Effector memory CD4-positive, alpha-beta T cell (primary cell): ENCODE measurements at places on chromosomes 5 and 9.

DNA sequence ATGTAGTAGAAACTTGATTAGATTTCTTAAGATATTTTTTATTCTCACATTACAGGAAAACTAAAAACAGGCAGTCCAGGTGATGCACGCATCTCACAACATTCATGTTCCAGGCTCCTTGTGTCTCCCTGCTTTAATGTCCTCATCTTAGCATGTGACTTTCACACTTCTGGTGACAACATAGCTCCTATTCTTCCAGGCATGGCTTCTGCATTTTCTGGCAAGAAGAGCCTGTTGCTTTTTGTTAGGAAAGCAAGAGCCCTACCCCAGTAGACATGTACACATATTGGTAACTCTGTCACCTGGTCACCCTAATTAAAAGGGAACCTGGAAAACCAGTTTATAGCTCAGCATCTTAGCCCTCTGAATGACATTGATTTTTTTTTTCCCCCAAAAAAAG, 92.5 kb downstream of the PPIC start:
- no peak for DNase-seq
- no peak overlapping the region for H3K4me3 ChIP-seq
- H3K4me1 ChIP-seq = no peaks in the 10 kb centered on the region
- H3K27me3 ChIP-seq = no peaks in the 10 kb centered on the region
- H3K27ac ChIP-seq = no peak overlapping the region
- H3K36me3 ChIP-seq = no peaks in the 10 kb centered on the region

GRCh38 chr9:108904161-108904560, 29.8 kb downstream of the ELP1 start:
- DNase-seq = no peak
- no peaks in the 10 kb centered on the region for H3K27me3 ChIP-seq
- peaks cover 85% of the 10 kb centered on the region for H3K36me3 ChIP-seq
- H3K27ac ChIP-seq = no peak overlapping the region
- no peaks in the 10 kb centered on the region for H3K4me1 ChIP-seq

- H3K36me3 ChIP-seq = peaks cover 3% of the 10 kb centered on the region
- H3K4me1 ChIP-seq = no peaks in the 10 kb centered on the region
- H3K27me3 ChIP-seq = no peaks in the 10 kb centered on the region
- DNase-seq = no peak
- H3K27ac ChIP-seq = no peak overlapping the region
These were observed 53.5 kb downstream of the NEK6 start for GRCh38 chr9:124311283-124311682.

GRCh38 chr9:134804871-134805270, 75.7 kb upstream of the FCN2 start:
- no peak overlapping the region for H3K4me3 ChIP-seq
- H3K36me3 ChIP-seq = no peaks in the 10 kb centered on the region
- H3K27ac ChIP-seq = no peak overlapping the region

- H3K36me3 ChIP-seq = no peaks in the 10 kb centered on the region
- no peak overlapping the region for H3K4me3 ChIP-seq
- peaks cover 10% of the 10 kb centered on the region for H3K4me1 ChIP-seq
These were observed 4.3 kb upstream of the CLPTM1L start for GRCh38 chr5:1349246-1349645.

- H3K36me3 ChIP-seq = no peaks in the 10 kb centered on the region
- no peaks in the 10 kb centered on the region for H3K4me1 ChIP-seq
- no peak overlapping the region for H3K4me3 ChIP-seq
- no peak for DNase-seq
- no peak overlapping the region for H3K27ac ChIP-seq
- peaks cover 4% of the 10 kb centered on the region for H3K27me3 ChIP-seq
These were observed 106.0 kb upstream of the KIF2A start for GRCh38 chr5:62199792-62200716.

DNA sequence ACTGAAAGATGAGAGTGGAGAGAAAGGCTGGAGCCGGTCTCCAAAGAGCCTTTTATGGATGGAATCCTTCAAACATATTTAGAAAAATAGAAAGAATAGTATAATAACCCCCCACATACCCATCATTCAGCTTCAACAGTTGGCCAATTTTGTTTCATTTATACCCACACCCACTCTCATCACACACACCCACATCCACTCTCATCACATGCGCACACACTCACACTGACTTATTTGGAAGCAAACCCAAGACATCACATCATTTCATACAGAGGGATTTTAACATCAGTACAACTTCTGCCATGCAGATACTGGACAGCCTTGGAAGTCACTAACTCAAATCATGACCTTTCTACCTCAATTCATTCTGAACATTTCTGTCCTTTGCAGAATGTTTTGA, 72.8 kb upstream of the CPLX2 start:
- H3K4me1 ChIP-seq = peaks cover 11% of the 10 kb centered on the region
- no peak overlapping the region for H3K4me3 ChIP-seq
- peaks cover 17% of the 10 kb centered on the region for H3K27me3 ChIP-seq
- H3K27ac ChIP-seq = no peak overlapping the region
- no peak for DNase-seq

DNA sequence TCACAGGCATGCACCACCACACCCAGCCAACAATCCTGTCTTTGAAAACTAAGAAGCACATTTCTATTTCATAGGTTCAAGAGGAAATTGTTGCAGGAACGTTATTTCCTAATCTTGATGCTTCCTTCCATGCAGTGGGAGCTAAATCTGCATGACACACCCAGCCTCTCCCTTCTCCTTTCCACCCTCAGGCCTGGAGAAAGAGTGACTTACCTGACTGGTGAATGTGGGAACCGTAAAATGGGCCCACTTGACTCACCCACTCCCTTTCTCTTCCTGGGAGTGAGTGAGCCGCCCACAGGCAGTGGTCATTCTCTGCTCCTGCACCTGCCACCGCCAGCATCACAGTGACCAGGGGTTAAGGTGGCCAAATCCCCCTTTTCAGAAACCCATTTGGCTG, 78.2 kb downstream of the C9orf50 start:
- no peaks in the 10 kb centered on the region for H3K4me1 ChIP-seq
- no peak for DNase-seq
- no peak overlapping the region for H3K27ac ChIP-seq
- H3K4me3 ChIP-seq = no peak overlapping the region
- H3K36me3 ChIP-seq = no peaks in the 10 kb centered on the region
- H3K27me3 ChIP-seq = no peaks in the 10 kb centered on the region

DNA sequence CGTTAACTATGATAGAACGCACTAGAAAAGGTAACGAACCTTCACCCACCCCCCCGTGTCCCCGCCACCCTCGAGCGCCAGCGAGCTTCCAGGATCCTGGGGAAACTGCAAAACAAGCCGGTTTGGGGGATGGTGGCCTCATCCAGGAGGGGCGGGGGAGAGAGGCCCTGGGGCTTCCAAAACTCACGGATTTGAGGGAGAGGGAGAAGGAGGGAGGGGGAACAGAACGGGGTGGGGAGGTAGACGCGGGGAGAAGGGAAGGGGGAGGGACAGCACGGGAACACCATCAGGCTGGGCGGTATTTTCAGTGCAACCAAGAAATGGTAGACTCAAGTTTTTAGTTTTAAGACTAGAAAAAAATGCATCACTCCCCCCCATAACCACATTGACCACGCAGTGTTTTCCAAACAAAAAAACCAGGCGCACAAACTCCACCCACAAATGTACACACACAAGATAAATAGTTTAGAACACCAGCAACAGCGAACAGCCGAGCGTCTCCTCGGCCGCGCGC, 1.4 kb downstream of the NRARP start:
- H3K36me3 ChIP-seq = no peaks in the 10 kb centered on the region
- no peak overlapping the region for H3K27ac ChIP-seq
- peaks cover 33% of the 10 kb centered on the region for H3K4me1 ChIP-seq
- H3K27me3 ChIP-seq = peaks cover 34% of the 10 kb centered on the region
- DNase-seq = no peak

DNA sequence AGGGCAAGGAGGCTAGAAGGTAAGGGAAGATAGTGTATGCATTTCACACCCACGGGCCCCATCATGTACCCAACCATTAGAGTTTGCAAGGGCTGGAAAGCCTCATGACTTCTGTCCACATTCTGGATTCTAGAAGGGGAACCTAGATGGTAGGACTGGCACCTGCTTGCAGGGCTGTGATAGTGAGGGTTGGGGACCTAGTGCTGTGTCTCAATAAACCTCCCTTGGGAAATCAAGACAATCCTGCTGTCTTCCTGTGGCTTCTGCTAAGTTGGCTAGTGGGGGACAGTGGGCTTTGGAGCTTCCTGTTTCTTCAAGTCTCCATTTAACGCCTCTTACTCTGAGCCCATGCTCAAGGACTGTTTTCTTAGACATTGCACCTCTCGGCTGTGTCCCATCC, 43.6 kb upstream of the SYNPO start:
- H3K27ac ChIP-seq = no peak overlapping the region
- no peaks in the 10 kb centered on the region for H3K36me3 ChIP-seq
- DNase-seq = no peak
- no peak overlapping the region for H3K4me3 ChIP-seq
- H3K27me3 ChIP-seq = no peaks in the 10 kb centered on the region

DNA sequence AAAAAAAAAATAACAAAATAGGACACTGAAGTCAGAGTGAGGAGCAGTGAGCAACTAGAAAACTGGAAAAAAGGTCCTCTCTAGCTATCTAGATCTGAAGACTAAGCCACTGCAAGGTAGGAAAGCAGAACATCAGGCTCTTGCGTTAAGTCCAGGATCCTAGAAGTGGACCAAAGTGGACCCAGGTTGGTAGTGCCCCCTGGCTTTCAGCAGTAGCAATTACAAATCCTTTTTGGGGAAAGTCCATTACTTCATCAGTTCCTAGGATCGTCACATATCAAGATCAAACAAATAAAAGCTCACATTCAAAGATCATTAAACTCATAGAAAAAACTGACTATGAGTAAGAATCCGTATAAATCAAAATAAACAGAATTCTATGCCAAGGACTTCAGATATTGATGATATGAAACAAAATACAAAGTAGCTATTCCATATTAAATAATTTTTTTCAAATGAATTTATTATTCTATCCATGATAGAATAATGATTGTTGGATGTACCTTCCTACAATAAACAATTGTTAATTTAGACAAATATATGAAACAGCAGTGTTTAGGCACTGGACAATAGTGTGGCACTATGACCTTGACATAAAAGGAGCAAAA, 6.5 kb upstream of the RICTOR start:
- peaks cover 2% of the 10 kb centered on the region for H3K4me1 ChIP-seq
- no peak overlapping the region for H3K27ac ChIP-seq
- DNase-seq = no peak
- H3K36me3 ChIP-seq = no peaks in the 10 kb centered on the region
- peaks cover 21% of the 10 kb centered on the region for H3K27me3 ChIP-seq
- H3K4me3 ChIP-seq = no peak overlapping the region

DNA sequence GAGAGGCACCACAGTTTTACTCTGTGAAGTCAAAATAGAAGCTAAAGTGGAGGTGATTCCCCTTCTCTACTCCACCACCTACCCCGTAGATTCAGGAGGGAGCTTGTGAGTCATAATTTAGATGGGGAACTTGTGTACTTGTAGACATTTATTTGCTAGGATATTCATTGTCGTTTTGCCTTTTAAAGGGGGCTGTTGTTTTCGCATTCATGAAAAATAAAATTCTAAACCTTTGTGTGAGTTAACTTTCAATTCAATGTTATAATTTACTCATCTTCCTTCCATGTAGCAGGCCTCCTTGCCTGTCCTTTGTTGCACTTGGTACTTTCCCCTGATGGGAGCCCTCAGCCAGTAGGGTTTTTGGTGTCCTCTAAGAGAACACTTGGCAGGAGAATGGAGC, 22.0 kb downstream of the SECISBP2 start:
- no peak overlapping the region for H3K4me3 ChIP-seq
- DNase-seq = no peak
- no peak overlapping the region for H3K27ac ChIP-seq
- no peaks in the 10 kb centered on the region for H3K27me3 ChIP-seq
- no peaks in the 10 kb centered on the region for H3K4me1 ChIP-seq

- no peak overlapping the region for H3K27ac ChIP-seq
- H3K4me1 ChIP-seq = peaks cover 14% of the 10 kb centered on the region
- H3K4me3 ChIP-seq = no peak overlapping the region
- peaks cover 13% of the 10 kb centered on the region for H3K36me3 ChIP-seq
- peak; percentile 43 for DNase-seq
These were observed 2.9 kb downstream of the JAK2 start for GRCh38 chr9:4987961-4988421.

DNA sequence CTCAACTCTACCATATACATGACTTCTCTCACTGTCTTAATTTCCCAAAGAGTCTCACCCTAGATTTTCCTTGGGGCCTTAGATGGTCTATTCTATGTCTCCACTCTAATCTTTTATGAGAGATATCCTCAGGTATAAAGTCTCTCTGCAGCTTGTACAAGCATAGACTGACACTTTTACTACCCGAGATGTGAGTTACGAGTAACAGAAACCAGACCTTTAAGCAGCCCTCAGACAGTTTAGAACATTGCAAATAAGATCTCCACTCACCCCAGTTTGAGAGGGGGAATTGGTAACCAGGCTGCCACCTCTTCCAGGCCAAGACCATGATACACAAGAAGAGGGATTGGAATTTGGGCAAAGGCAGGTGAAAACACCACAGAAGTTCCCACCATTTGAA, 542.5 kb downstream of the TLE4 start:
- H3K27ac ChIP-seq = no peak overlapping the region
- H3K36me3 ChIP-seq = no peaks in the 10 kb centered on the region
- DNase-seq = no peak
- no peaks in the 10 kb centered on the region for H3K27me3 ChIP-seq
- H3K4me1 ChIP-seq = no peaks in the 10 kb centered on the region

GRCh38 chr9:18775930-18776329, 257.1 kb downstream of the SAXO1 start:
- no peak overlapping the region for H3K27ac ChIP-seq
- no peak for DNase-seq
- no peaks in the 10 kb centered on the region for H3K4me1 ChIP-seq
- no peak overlapping the region for H3K4me3 ChIP-seq

- peak within 1 kb of the TSS; percentile 83 for H3K27ac ChIP-seq
- H3K4me1 ChIP-seq = peaks cover 49% of the 10 kb centered on the region
- peaks cover 15% of the 10 kb centered on the region for H3K36me3 ChIP-seq
- peak within 1 kb of the TSS; percentile 70 for H3K4me3 ChIP-seq
- no peaks in the 10 kb centered on the region for H3K27me3 ChIP-seq
- DNase-seq = peak; percentile 85
These were observed at the start of the genes PRELID1 and RAB24 for GRCh38 chr5:177303121-177303924. Gene PRELID1, plus strand, starts transcription at chr5:177303799. Its CDS starts 187 bp downstream, at chr5:177303986. Gene RAB24, minus strand, starts transcription at chr5:177303719. Its CDS starts 431 bp downstream, at chr5:177303288.

DNA sequence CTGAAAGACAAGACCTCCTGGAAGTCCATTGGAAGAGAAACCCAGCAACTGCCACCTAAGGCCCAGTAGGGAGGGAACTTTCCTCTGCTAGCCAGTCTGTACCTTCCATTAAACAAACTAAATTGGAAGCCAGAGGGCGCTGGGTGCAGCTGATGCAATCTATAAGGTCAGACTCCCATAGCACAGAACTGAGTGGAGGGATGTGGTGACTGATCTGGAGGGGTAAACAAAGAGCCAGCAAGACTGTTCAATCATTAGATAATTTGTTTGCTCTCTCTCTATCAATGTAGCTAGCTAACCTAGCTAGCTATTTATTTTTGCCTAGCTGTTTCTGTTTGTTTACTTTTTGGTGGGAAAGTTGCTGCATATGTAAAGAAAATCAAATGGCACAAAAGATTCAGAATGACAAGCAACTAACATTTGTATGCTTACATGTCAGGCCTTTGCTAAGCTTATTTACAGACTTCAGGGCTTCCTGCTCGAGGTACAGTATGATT, 291.8 kb upstream of the DAB2 start:
- no peaks in the 10 kb centered on the region for H3K4me1 ChIP-seq
- H3K4me3 ChIP-seq = no peak overlapping the region
- no peaks in the 10 kb centered on the region for H3K27me3 ChIP-seq
- H3K36me3 ChIP-seq = no peaks in the 10 kb centered on the region

- no peak overlapping the region for H3K27ac ChIP-seq
- DNase-seq = no peak
- H3K4me3 ChIP-seq = peak overlapping the region; percentile 40
- peaks cover 32% of the 10 kb centered on the region for H3K4me1 ChIP-seq
These were observed 66.8 kb downstream of the FOXD1 start for GRCh38 chr5:73381590-73382400.
